ENCODE measurements at places on chromosomes 2 and 18.
A peak's percentile ranks its signal among the peaks of the same experiment; 100 is the strongest.

DNA sequence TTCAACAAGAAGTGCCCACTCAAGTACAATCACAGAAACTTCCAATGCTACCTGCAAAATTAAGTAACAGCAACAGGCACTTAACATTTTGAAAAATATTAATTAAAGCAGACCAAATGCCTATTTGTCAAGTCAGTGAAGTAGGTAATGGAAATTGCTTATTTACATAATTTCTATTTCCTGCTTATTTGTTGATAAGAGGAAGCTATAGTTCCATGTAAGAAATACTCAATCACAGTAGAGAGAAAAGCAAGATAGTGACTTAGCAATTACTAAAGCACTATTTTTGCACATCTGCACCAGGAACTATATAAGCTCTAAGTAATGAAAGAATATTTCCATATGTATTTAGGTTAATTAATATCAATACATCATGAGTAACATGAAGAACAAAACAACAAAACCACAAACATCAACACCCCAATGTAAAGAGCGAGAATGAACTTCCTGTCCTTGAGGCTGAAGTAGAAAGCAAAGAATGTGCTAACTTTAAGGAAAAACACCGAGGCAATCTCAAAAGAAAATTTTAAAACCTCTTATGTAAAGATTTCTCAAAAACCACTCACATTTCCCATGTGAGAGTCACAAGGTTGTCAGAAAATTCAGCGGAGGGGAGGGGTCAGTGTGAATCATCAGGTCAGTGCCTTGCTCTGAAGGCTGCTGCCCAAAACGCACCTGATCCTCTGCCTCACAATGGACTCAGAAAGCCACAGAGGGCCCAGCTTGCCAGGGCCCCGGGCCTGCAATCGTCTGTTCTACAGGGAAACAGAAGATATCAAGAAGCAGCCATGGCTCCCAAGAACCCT, 12.5 kb downstream of the NPC1 start:
- DNase-seq, result no peak

DNA sequence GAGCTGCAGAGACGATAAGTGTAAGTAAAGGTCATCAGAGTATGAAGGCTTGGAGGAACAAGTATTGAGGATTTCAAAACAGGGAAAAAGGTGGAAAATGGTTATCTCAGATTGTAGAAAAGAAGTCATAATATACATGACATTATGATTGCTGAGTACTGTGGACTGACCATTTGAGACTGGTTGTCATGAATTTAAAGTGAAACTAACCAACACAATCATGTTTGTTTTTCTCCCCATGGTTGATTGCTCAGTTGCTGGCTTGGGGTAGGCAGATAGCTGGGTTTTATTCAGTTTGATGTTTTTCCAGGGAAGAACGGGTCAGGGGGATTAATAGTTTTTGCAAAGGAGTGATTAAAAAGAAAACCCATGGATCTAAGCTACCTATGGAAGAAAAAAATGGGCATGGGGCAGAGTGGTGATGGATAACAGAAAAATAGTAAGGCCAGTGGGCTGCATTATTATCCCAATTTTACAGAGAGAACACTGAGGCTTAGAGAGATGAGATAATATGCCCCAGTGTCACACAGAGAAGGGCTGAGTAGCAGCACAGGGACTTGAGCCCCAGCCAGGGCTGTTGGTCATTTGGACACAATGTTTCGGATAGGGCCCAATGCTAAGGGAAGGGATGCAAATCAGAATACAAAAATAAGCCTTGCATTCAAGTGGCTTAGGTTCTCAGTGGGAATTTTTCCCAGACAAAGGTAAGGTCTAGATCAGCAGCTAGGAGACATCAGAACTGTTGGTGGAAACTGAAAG, 885.7 kb downstream of the DCC start:
- no peak for DNase-seq

- no peak for DNase-seq
Observed at GRCh38 chr2:143930891-143931290, 589.0 kb downstream of the ZEB2 start.

DNA sequence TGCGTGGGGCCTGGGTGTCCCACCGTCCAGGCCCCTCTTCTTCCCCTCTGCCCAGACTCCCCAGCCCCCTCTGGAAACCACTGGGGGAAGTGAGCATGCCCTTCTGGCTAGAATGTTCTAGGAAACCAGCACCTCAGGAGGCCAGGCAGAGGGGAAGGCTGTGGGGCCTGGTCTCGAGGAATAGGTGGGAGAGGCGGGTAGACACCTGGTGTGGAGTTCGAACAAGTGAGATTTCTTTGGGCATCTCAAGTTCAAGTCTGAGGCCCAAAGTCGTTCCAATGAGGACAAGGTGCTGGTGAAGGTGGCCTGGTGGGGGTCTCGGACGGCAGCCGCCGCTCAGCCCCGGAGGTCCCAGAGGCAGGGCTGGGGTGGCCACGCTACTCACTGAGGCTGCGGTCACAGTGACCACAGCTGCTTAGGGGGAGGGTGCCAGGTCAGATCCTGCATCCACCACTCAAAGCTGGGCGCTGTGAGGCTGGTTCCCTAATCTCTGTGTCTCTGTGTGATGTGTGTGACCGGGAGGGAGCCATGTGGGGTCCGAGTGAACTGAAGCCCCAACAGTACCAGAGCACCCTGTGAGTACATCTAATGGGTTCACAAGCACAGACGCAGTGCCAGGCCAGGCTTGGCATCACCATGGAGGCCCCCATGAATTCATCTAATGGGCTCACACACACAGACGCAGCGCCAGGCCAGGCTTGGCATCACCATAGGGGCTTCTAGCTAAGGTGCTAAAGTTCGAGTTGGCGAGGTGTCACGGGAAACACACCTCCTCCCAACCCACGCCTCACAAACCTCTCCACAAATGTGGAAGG, 26.5 kb upstream of the PXDN start:
- DNase-seq, result no peak

DNA sequence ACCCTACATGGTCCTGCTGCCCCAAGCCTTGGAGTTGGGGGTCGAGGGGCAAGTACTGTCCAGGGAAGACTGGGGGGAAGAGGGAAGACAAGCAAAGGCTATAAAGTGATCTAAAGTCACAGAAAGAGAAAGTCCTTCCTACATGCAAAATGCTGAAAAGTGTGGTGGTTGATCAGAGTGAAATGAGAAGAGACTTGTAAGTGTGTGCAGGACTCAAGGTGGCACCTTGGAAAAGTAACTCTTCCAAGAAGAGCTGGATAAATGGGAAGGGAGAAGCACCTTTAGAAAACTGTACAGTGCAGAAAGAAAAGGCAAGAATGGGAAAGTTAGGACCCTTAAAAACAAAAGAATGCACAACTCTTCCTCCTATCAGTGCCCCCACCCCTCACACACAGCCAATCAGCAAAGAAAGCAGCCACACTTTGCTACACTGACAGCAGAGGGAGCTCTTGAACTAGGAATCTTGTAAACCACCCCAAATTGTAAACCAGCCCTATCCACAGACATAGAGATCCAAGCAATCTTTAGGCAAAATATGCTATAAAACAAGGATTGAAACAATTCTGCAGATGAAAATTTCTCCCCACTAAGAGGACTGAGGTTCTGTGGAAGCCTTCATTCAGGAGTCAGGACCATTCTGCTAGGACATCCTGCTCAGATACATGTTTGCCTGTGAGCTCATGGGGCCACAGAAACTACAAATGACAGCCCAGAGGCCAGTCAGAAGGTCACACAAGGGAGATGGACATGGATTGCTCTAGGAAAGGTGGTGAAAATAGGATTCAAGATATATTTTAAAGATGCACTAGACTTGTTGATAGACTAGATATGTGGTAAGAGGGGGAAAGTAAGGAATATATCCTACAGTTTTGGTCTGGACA, 146.4 kb downstream of the FTCDNL1 start:
- peak; percentile 68 for DNase-seq

Data from HEK293T (cell line).